CD4-positive, alpha-beta T cell treated with Interleukin-6 at 100 ng/mL for 8 hours (primary cell): ENCODE measurements at places on chromosomes 12 and 14.

- no peak for DNase-seq
Measured at GRCh38 chr12:31119803-31120211, 46.1 kb downstream of the DDX11 start.

GRCh38 chr14:22073801-22074200, 400.2 kb upstream of the OR4E1 start:
- DNase-seq, result no peak

DNA sequence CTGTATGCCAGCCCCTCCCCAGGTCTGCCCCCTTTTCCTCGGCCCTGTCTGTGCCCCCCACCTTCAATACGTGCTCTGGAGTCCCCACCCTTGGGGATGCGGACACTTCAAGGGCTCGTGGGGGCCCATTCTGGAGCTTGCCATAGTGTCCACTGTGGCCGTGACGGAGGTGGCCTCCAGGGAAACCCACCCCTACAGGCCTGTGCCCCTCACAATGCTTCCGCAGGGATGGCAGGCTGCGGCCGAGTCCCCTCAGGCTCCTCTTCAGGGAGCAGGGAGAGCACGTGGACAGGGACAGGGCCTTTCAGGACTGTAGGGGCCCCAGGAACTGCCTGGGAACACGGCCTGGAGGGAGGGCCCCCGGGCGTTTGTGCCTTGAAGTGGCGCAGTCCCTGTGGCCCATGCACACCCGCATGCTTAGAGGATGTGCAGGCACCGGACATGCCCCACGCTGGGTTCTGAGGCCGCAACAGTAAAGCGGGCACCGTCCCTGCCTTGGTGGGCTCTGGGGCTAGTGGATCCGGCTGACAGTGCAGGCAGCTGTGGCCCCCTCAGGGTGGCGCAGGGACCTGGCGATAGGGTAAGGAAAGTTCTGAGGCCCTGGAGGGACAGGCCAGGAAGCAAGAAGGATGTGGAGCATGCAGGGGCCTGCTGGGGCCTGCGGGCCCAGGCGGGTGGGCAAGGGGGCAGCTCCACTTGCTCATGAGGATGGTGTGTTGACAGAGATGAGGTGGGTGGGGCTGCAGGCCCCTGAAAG, 209.0 kb upstream of the RTL1 start:
- DNase-seq, result no peak

- no peak for DNase-seq
Measured at GRCh38 chr14:32332415-32333316, 3.6 kb downstream of the AKAP6 start.

DNA sequence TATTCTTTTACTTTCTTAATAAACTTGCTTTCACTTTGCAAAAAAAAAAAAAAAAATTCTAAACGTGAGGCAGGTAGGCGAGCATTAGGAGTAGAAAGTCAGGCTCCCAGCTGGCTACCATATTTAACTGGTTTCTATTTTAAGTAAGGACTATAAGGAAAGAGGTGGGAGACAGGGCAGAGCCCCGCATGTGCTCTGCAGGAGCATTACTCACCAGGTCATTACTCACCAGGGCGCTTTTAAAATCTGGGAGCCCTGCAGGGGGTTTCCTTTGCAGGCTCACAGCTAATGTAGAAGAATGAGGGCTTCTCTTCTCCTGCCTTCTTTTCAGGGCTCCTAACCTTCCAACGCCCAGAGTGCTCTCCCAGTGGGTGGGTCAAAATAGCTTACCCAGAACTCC, 14.0 kb upstream of the DPF3 start:
- no peak for DNase-seq

DNA sequence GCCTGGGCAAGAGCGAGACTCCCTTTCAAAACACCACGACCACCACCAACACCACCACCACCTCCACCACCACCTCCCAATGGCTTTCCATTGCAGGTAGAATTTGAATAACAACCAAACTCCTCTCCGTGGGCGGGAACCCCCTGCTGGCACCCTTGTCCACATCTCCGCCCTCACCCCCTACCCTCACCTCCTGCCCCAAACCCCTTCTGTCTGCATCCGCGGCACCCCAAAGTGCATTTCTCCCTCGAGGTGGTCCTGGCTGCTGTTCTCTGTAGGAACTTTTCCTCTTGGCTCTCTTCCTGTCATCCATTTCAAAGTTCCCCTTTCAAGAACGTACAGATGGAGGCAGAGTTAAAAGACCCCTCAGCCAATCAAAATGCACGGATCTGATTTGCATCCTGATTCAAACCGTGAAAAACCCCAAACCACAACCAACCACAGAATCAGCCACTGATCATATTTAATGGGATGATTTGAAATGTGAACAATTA, 3.8 kb downstream of the SDSL start:
- no peak for DNase-seq
